Activated CD4-positive, alpha-beta T cell treated with anti-CD3 and anti-CD28 coated beads, Interleukin-2, amount 50 U/mL, for 16 hours (primary cell): ENCODE measurements at places on chromosomes 6 and 20.
A peak's percentile ranks its signal among the peaks of the same experiment; 100 is the strongest.

DNA sequence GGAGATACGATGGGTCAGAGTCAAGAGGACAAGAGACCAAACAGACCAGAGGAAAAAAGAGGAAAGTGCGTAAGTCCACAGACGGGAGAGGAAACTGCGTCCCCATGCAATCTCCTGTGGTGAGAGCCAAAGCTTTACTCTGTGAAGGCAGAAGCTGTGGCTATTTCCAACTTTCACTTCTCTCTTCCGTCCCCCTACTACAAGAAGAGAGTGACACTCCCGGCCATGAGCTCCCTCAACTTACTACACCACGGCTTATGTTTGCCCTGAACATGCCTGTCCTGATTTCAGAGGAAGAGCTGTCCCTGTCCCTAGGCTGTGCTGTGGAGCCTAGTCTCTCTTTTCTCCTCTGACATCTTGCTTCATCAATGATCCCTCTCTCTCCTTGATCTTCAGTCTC lies 11.5 kb upstream of the SSR1 start:
- no peak for DNase-seq

- DNase-seq, result no peak
Observed at GRCh38 chr6:108738684-108739416, 109.4 kb upstream of the ARMC2 start.

DNA sequence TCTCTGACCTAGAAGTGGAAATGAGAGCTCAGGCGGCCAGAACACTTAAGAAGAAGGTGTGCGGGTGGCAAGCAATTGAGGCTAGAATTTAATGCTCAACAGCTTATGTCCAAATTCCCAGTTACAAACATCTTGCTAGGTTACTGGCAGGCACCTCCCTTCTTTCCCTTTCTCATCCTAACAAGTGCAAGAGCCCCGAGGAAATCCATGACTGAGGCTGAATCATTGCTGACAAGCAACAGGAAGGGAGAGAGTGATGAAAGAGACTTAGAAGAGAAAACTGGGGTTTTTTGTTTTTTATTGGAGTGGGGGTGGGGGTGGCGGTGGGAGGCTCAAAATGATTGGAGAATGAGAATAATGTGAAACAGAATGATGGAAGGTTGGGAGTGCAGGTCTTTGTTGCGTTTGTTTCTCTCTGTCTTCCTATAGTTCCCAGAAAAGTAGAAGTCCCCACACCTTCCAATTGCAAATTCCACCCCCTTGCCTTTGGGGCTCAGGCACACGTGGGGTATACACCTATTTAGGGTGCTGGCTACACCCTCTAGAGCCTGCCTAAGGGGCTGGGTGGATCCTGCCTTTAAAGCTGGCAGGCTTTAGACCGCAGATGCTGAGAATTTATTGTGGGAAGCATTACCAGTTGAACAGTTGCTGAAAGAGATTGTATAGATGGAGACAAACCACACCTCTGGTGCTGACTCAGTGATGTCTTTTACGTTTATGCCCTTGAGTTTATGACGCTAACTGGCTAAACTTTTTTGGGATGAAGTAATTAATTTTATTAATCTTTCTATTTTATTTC lies 1.4 kb downstream of the FAM83B start:
- no peak for DNase-seq

GRCh38 chr6:39553860-39554802 lies 171.1 kb downstream of the KIF6 start:
- DNase-seq, result no peak

DNA sequence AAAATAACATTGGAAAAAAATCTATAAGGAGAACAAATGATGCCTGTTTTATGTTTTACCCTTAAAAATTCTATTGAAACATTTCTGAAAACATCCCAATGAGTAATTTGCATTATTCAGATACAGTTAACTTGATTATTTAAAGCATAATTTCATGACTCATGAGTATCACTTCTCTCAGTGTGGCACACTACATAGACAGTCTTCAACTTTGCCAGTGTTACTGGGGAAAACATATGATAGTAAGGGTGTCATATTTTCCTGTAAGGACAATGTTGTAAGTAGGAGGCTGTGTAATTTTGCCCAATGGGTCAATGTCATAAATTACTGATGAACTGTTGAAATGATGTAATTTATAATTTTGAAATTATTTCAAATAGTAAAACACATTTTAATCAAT lies 125.5 kb downstream of the PHACTR1 start:
- DNase-seq, result no peak

DNA sequence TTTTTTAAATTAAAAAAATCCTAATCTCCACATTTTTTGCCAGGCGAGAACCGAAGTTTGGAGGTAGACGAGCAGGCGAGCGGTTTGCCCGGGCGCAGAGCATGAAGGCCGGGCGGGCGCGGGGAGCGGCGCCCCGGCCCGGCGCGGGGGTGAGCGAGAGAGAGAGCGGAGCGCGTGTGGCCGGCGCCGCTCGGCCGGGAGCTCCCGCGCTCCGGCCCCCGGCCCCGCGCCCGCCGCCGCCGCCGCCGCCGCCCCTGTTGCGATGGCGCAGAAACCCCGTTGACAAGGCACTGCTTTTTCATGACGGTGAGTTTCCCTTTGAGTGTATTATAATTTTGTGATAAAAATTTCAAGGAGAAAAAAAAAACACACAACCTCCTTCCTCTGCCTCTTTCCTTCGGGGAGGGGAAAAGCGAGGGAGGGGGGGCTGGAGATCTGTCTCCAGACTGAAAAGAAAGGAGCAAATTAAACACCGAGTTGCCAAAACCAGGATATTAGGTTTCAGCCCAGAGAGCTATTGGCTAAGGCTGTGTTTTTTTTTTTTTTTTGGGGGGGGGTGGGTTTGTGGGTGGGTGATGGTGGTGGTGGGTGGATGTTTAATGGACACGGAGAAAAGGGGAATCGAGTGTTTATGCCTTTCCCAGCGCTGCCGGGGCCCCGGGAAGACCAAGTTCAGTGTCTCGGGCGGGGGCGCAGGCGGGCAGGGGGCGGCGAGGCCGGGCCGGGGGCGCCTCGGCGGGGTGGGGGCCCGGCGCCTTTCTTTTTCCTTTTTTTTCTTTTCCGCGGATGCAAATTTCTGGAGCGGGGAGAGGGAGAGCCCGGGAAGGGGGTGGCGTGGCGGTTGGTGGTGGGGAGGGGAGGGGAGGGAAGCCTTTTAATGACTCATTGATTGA lies at the start of gene BICRAL:
BICRAL (plus strand) TSS at position 257 of the 893 bp plus-strand sequence. CDS start 39,971 bp downstream, outside the sequence.
- DNase-seq, result peak; percentile 72

DNA sequence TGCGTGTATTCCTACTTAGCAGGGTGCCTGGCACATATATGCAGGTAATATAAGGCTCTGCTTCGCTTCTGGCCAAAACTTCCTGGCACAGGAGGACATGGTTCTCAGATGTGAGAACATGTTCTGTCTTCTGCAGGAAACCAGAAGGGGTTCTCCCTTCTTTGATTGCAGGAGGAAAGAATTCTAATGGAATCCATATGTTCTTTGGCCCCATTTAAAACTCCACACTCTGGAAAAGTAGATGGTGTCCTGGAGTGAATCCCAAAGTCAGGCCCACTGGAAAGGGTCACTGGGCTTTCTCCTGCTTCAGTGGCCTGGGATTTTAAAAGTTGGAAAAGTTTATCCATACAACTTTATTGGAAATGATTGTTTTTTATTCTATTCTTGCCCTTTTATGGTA lies 16.4 kb upstream of the CYP24A1 start:
- no peak for DNase-seq

GRCh38 chr20:6108330-6108729 lies 14.5 kb downstream of the FERMT1 start:
- DNase-seq, result no peak

DNA sequence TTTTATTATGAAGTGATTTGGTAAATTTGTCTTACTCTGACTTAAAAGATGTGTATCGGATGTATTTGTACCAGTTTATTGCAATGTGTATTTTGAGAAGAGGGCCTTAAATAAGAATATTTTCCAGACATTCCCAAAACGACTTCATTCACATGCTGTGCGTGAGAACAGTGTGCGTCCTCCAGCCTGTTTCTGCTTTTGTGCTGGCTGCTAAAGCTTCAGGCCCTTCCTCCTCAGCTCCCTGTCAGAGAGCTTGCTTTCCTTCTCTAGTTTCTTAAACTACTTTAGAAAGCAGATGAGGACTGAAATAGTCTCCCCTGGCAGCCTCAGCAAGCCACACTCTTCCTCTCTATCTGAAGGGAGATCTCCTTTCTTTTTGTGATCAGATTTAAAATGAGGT lies 157.8 kb downstream of the SAMD5 start:
- no peak for DNase-seq

DNA sequence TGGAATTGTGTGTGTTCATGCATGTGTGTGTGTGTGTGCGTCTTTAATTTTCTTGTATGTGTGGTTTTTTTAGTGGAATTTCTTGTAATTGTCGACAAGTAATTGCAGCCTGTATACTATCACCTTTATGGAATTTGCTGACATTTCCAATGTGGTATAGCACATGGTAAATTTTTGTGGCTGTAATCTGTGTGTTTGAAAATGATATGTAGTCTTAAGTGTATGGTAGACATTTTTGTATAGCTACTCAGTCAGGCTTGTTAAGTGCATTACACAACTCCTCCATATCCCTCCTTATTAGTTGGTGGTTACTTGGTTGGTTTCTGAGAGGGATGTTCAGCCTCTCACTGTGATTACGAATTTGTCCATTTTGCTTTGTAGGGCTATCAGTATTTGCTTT lies 384.5 kb upstream of the HSF2 start:
- no peak for DNase-seq

DNA sequence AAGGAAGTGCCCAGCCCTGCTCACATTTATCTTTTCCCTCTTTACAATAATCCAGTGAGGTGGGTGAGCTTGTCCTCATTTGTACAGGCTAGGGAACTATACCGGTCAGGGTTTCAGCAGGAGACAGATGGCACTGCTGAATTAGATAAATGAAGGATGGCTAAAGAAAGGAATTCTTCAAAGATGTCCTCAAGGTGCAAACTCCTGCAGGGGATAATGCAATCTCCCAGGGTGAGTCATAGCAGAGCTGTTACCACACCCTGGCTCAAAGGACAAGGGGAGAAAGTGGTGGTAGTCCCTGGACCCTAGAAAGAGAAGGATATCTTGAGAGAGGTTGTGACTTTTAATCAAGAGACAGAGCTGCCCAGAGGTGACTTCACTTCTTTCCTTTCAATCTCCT lies 66.7 kb downstream of the RFPL4B start:
- DNase-seq, result no peak

DNA sequence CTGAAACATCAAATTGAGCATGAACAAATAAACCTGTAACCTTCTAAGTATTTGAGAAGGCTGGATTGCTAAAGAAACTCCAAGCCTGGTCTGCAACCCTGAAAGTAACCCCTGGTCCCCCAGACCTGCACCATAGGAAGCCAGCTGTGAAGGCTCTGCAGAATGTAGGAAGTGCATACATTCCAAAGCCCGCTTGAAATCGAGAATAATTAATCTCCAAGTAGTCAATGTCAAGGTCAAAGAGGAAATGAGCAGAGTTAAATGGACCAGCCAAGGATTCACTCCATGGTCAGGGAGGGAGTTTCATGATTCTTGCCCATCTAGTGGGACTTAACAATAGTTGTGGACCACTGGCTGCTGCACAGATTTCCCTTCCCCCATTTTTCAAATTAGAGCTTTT lies 107.6 kb upstream of the RNF24 start:
- no peak for DNase-seq

DNA sequence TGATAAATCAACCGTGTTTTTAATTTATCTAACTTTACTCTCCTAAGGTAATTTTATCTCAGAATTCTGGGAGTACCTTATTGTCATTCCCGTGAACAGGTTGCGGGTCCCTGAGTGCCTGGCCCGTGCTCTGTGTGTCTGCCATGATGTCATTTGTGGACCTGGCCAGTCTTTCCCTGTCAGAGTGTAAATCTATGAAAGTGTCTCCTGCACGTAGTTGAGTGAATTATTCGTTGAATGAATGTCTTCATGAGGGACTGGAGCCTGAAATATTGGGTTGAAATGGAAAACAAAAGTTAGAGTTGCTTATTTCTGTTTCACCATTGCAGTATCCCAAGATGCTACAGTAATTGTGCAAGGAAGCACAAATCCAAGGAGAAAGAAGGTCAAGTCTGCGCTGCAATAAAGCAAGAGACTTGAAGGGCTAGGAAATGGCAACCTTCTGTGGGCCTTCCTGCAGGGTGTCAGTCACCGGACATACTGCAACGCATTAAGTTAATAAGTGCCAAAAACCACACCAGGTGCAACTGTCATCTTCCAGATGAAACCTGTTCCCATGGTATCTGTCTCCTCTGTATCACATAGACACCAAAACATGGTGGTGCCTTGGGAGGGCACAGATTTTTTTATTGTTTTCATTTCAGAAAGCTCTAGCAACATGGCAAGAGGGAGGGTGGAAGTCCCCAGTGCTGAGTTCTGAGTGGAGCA lies 135.5 kb downstream of the ZDHHC14 start:
- DNase-seq, result no peak

GRCh38 chr6:170402318-170403040 lies 95.9 kb downstream of the FAM120B start:
- no peak for DNase-seq

GRCh38 chr20:38089500-38089899 lies 56.0 kb downstream of the RPRD1B start:
- no peak for DNase-seq

DNA sequence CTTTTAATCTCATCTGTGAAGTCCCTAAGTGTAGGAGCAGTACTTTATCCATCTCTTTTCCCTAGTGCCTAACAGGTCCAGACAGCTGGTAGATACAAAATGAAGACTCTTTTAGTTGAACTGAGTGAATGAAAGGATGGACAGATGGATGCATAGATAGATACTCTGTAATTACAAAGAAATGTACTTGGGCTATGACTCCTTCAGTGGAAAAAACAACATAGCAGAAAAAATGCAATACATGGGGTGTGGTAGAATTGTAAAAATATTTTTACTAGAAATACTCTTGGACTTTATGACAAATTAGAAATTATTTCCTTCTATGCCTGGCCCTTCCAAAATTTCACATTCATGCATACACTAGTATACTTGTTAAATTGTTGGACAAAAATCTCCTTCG lies 29.3 kb downstream of the KCNQ5 start:
- DNase-seq, result no peak

- DNase-seq, result no peak
Observed at GRCh38 chr20:19928328-19929011, 88.7 kb upstream of the NAA20 start.

- DNase-seq, result no peak
Observed at GRCh38 chr6:140985679-140986275, 1146.9 kb upstream of the GJE1 start.

DNA sequence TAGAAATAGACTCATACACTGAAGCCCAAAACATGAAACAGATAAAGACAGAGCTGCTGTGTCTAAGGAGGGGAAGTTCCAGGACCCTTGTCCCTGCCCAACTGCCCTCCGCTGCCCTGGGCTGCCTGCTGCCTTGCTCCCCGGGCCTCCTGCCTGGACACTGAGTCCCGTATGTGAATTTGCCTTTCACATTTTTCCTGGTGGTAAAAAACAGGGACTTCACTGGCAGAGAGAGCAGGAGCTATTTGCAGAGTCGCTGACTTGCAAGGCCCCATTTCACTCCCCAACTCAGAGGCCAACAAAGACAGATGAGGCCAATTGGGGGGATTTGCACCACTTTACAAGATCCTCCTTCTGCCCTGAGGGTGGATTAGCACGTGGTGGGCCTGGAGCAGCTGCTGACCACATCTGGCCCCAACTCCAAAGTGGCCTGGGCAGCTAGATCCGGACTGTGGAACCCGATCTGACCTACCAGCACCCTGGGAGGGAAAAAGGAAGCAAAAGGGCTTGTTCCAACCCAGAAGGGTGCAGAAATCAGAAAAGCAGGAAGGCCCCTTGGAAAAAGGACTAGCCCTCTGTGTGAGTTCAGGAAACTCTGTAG lies 61.4 kb downstream of the NOL4L start:
- no peak for DNase-seq
